MG63 (cell line): ENCODE measurements at places on chromosomes 7 and 10. TPM values are rescaled to one million over a fixed set of nuclear protein-coding genes. Genes with fewer than 3 reads are reported as not detected.

The ABCC2 gene
- total RNA-seq, result 0.72 and 1.7 TPM in 2 replicates

DNA sequence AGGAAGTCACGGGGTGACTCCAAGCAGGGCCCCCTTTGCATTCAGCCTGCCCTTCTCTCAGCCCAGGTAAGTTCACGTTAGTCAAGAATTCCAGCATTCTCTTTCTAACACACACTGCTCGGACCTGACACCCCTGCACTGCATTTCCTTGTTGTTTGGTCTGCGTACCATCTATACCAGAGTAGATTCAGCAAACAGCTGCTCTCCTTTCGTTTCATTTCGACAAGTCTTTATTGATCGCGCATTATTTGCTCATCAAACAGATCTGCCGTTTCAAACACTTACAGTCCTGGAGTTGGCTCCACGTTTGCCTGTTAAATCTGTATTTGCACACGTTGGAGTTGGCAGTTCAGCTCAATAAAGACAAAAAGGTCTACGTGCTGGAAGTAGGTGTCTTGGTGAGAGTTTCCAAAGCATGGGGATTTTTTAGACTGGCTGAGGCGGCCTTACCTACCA lies 495.1 kb downstream of the RPS24 start:
- DNase-seq, result no peak

DNA sequence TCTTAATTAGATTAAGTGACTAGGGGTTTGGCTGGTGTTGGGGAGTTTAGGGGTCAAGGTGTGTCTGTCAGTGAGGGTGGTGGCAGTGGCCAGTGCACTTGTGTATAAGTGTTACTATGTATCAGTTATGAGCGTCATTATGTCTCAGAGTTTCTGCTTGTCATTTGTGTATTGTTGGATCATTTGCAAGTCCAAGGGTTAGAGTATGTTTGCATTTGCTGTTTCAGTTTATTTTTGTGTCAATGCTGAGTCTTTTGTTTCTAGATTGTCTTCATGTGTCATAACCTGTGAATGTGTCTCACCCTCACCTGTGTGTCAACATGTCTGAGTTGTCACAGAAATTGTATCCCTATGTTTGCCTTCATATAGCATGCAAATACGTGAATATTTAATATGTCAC lies 97.5 kb upstream of the PAX2 start:
- DNase-seq, result no peak

DNA sequence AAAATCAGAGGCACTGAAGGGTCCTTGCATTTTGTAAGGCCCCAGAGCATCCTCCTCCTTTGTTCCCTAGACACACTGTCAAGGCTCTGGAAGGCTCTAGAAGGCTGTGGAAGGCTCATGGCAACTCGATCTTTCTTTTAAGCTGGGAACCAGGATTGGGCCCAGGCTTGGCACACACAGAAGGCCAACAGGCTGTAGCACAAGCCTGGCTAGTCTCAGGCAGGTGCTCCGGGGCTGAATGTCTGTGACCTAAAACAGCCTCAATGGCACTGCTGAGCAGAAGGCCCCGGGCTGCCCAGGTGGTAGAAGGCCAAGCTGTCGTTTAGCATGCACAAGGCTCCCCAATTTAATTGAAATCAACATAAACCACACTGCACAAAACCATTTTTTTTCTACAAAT lies 55.7 kb downstream of the PRKAG2 start:
- no peak for DNase-seq

DNA sequence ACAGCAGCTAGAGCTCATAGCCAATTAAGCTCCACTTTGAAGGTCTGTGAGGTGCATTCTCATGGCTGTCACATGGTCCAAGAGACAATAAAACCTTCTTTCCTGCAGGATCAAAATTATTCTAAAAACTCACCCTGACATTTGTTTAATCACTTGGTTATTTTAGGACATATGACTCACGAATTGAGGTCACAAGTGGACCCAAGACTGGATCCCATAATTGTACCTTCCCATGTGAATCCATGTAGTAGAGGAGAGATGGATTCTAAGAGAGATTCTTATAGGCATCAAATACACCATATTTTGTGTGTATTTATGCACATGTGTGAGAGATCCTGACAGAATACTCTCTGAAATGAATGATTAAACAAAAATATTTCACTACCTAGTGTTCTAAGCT lies 18.1 kb downstream of the POLR1F start:
- DNase-seq, result no peak

DNA sequence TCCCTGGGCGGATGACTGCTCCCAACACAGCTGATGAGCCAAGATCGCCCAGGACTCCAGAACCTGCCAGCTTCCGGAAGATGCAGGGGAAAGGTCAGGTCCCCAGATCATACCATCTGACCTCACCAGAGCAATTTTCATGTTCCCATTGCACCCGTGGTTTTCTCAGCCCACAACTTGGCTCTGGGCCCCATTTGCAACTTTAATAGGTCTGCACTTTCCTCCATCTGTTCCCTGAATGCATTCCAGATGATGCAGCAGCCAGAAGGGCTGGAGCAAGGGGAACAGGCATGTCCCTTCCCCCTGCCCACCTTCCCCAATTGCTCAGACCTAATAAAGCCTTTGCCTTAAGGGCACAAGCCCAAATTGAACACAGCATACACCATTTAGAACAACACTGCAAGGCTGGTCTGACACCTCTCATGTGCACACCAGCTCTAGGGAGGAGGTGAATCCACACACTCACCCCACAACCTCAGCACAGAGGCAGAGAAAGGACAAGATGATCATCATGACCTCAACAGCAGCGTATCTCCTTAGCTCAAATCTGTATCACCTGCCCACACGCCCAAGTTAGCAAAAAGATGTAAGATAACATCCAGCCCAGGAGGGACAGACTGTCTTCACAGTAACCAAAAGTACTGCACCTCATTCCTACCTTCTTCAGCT lies 87.5 kb downstream of the PLXNA4 start:
- DNase-seq, result peak; percentile 4

The KAZALD1 gene
- 27.7 and 54.4 TPM in 2 replicates for total RNA-seq

- no peak for DNase-seq
These were observed 77.3 kb downstream of the CCSER2 start for GRCh38 chr10:84405662-84406061.

The KDM7A gene
- 0.39 and 0.46 TPM in 2 replicates for total RNA-seq

The KCNIP2 gene
- total RNA-seq, result not detected in 2 replicates

DNA sequence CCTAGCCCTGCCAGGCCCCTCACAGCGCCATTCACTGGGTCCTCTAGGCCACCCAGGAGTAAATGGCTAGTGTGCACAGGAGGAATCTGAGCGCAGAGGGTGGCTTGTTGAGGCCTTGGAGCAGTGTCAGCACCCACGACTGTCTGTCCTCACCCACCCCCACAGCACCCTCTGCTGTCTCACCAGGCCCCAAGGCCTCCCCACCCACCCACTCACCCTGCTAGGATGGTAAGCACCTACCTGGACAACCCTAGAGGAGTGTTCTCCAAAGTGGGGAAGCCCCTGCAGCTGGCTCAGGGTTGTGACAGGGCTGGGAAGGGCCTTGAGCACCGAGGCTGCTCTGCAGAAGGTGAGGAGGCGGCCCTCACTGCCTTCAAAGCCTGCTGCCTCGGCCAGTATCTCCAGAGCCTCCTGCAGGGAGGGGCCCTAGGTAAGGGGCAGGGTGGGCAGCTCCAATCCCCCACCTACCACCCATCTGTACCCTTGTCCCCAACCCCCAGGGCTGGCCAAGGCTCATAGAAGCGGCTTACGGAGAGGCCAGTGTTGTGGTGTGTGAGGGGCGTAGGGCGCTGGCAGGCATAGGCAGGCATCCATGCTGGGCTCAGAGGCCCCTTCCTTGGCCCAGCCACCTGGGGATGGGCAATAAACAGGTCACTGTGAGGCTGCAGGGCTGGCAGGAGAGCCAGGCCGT lies 2.9 kb downstream of the POLM start:
- DNase-seq, result no peak
